Suprapubic skin (tissue), 4 donors: ENCODE measurements at places on chromosomes 13 and 19. TPM values are rescaled to one million over a fixed set of nuclear protein-coding genes. Genes with fewer than 3 reads are reported as not detected.
A peak's percentile ranks its signal among the peaks of the same experiment; 100 is the strongest.

Gene LHFPL6
- 21.0 TPM for total RNA-seq

Gene CYP2S1
- 2.0 TPM for total RNA-seq

Gene KCNC3
- total RNA-seq, result 3.1 TPM

DNA sequence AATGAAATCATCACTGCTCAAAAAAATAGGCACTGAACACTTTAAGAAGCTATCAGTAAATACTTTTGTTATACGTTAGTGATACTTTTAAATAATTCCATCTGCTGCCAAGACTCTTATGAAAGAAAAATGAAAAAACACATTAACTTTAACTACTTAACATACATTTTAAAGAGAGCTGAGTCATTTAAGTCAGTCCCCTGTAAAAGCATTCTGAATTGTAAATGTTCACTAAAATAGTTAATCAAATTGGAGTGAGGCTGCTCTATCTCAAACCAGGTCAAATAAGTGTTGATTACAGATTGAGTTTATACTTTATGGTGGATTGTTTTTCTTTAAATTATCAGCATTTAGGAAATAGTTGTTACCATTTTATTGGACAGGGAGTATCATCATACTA is 274.2 kb downstream of the MYO16 start:
- no peaks in the 10 kb centered on the region for H3K27me3 ChIP-seq
- no peak for DNase-seq
- H3K27ac ChIP-seq, result no peak overlapping the region

- no peak for DNase-seq
- no peaks in the 10 kb centered on the region for H3K36me3 ChIP-seq
These were observed 15.1 kb upstream of the DPP9 start for GRCh38 chr19:4738734-4739133.

DNA sequence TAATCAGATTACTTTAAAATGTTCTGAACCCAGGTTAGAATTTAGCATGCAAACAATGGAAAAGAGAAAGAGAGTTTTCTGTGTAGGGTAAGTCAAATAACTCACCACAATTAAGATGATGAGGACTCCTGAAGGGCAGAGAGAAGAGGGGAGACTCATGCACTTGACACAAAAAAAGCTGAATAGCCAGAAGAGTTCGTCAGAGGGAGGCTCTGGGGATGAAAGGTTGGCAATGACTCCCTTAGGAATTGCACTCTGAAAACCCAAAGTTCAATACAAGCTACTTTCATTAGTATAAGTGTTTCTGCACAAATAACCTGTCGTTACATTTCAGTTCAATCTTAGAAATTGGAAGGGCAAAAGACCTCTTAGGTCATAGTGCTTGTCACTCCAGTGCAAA is 434.4 kb upstream of the PCDH9 start:
- no peak overlapping the region for H3K4me3 ChIP-seq
- H3K4me1 ChIP-seq, result no peaks in the 10 kb centered on the region
- H3K27me3 ChIP-seq, result no peaks in the 10 kb centered on the region
- DNase-seq, result no peak

DNA sequence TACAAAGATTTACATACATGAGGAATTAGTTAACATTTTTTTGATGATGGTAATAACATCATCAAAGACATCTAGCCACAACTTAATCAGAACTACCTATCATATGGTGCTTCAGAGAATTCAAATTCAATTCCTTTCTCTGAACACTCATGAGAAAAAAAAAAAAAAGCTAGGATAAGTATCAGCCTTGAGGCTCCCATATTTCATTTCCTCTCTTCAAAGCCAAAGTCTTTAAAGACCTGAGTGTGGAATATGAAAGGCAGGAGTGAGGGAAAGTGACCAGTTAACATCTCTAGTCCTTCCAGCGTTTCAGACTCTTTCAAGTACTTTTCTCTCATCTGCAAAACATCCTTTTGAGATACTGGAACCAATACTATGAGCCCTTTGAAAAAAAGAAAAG is 137.5 kb downstream of the DCLK1 start:
- peaks cover 12% of the 10 kb centered on the region for H3K4me1 ChIP-seq
- no peak for DNase-seq
- H3K27me3 ChIP-seq, result no peaks in the 10 kb centered on the region
- no peaks in the 10 kb centered on the region for H3K36me3 ChIP-seq

DNA sequence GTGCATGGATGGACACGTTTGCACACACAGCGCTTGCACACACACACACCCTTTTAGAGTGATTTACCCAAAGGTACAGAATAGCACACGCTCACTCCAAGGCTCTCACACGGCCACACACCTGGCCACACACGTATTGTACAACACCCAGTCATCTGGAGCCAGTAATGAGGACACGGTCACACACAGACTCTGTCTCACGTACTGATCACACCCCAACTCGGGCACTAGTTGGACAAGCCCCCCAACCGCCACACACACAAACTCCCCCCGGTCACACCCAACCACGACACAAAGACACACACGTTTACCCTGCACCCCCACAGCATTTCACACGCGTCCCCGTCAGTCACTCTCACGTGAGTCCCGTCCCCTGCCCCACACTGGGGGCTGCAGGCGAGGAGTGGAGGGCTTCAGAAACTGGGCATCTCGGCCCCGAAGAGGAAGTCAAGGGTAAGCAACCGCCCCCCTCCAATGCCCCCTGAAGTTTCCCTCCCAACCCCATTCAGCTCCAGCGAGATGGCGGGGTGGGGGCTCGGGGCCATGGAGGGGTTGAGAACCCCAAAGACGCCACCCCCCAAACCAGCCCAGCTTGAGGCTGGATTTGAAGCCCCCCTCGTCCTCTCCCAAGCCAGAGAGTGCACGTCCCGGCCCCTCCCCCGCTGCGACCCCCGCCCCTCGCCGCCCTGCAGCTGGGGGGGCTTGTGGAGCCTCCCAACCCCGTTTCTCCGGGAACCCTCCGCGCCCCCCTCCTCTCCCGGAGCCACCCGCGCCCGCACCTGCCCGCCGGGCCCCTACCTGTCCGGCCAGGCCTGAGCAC is 599 bp downstream of the OLFM2 start:
- peak; percentile 64 for DNase-seq
- peak overlapping the region; percentile 30 for H3K27ac ChIP-seq
- no peaks in the 10 kb centered on the region for H3K36me3 ChIP-seq

GRCh38 chr19:5804516-5805461 is at the start of gene NRTN:
NRTN (plus strand) TSS chr19:5805067; CDS start chr19:5824166, 19,099 bp downstream.
- H3K27me3 ChIP-seq, result peaks cover 16% of the 10 kb centered on the region
- no peaks in the 10 kb centered on the region for H3K36me3 ChIP-seq
- DNase-seq, result no peak
- H3K4me1 ChIP-seq, result peaks cover 43% of the 10 kb centered on the region
- H3K27ac ChIP-seq, result peak within 1 kb of the TSS; percentile 55
- peak within 1 kb of the TSS; percentile 36 for H3K4me3 ChIP-seq

- no peaks in the 10 kb centered on the region for H3K4me1 ChIP-seq
- H3K4me3 ChIP-seq, result no peak overlapping the region
- no peaks in the 10 kb centered on the region for H3K27me3 ChIP-seq
- DNase-seq, result no peak
- H3K36me3 ChIP-seq, result no peaks in the 10 kb centered on the region
- no peak overlapping the region for H3K27ac ChIP-seq
These were observed 502.4 kb downstream of the MYO16 start for GRCh38 chr13:109131698-109132257.

- peaks cover 6% of the 10 kb centered on the region for H3K36me3 ChIP-seq
- DNase-seq, result no peak
- H3K4me1 ChIP-seq, result peaks cover 16% of the 10 kb centered on the region
- no peaks in the 10 kb centered on the region for H3K27me3 ChIP-seq
- H3K4me3 ChIP-seq, result no peak overlapping the region
These were observed 6.2 kb downstream of the ABHD8 start for GRCh38 chr19:17296976-17297375.

- no peak for DNase-seq
- H3K4me1 ChIP-seq, result no peaks in the 10 kb centered on the region
- H3K27ac ChIP-seq, result no peak overlapping the region
- H3K4me3 ChIP-seq, result no peak overlapping the region
These were observed 2602.5 kb downstream of the PCDH9 start for GRCh38 chr13:64627654-64628053.

GRCh38 chr19:10000171-10000826 is 10.0 kb downstream of the COL5A3 start:
- no peaks in the 10 kb centered on the region for H3K4me1 ChIP-seq
- no peaks in the 10 kb centered on the region for H3K27me3 ChIP-seq
- H3K27ac ChIP-seq, result no peak overlapping the region
- peak; percentile 76 for DNase-seq

GRCh38 chr13:100694722-100695508 is 20.3 kb upstream of the TMTC4 start:
- no peak overlapping the region for H3K27ac ChIP-seq
- no peak overlapping the region for H3K4me3 ChIP-seq
- no peaks in the 10 kb centered on the region for H3K36me3 ChIP-seq
- DNase-seq, result no peak
- peaks cover 3% of the 10 kb centered on the region for H3K27me3 ChIP-seq

DNA sequence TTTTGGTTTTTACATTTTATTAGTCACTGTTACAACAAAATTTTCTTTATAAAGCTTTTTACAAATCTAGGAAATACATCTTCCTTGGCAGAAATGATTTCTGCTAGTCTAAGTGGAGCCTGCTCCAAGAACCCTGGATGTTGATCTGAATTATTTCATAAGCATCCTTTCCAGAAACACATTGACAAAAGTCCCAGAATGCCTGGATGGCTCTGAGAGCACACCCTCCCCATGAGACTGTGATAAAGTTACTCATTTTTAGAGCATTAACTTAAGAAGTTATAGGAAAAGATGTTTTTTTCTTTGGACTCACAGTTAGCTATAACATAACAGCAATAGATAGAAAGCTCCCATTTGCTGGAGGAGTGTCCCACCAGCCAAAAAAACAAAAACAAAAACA is 559.6 kb upstream of the SPRY2 start:
- H3K4me1 ChIP-seq, result peaks cover 8% of the 10 kb centered on the region
- no peak overlapping the region for H3K27ac ChIP-seq
- H3K4me3 ChIP-seq, result no peak overlapping the region
- DNase-seq, result no peak
- H3K27me3 ChIP-seq, result no peaks in the 10 kb centered on the region

DNA sequence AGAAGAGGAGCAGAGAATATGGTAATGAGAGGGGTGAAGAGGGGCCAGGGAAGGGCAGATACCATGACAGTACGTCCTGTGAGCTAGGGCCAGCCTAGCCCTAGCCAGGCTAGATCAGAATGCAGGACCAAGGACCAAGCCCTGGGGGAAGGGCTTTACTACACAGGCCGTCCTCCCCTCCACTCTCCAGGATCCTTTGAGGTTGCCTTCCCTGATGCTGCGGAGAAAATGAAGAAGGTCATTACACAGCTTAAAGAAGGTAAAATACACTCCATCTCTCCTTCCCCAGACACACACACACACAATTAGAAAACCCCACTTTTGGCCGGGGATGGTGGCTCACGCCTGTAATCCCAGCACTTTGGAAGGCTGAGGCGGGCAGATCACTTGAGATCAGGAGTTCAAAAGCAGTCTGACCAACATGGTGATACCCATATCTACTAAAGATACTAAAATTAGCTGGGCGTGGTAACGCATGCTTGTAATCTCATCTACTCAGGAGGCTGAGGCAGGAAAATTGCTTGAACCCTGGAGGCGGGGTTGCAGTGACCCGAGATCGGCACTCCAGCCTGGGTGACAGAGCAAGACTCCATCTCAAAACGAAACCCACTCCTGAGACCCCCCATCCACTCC is 8.5 kb downstream of the SPACA6 start:
- H3K36me3 ChIP-seq, result peaks cover 27% of the 10 kb centered on the region
- no peaks in the 10 kb centered on the region for H3K27me3 ChIP-seq
- peak overlapping the region; percentile 86 for H3K27ac ChIP-seq
- DNase-seq, result no peak
- H3K4me3 ChIP-seq, result no peak overlapping the region

DNA sequence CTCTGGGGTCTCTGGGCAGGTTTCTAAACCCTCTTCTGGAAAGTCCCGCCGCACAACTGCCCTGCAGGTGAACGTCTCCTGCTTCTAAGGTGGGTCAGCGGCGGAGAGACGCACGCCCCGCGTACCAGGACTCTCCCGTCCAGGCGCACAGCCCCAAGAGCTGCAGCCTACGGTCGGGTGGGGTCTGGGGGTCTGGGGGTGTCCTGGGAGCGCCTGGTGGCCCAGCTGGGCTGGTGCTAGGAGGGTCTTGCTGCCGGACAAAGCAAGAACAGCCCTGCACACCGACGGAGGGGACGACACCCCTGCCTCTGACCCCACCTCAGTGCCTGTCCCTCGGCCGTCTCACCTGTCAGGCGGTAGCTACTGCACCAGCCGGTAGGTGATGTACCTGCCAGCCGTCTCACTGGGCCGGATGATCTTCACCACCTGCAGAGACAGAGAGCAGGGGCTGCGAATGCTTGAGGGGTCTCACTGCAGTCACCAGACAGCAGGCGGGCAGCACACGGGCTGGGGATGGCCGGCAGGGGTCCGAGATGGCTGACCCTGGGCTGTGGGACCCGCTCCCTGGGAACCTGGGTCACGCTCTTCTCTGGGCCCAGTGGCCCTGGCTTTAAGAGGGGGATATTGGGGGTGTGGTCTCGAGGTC is 5.9 kb downstream of the POLR2E start:
- no peaks in the 10 kb centered on the region for H3K27me3 ChIP-seq
- peak overlapping the region; percentile 11 for H3K27ac ChIP-seq
- peaks cover 48% of the 10 kb centered on the region for H3K4me1 ChIP-seq
- H3K36me3 ChIP-seq, result peaks cover 54% of the 10 kb centered on the region
- no peak overlapping the region for H3K4me3 ChIP-seq

GRCh38 chr19:55158423-55158822 is 891 bp upstream of the TNNI3 start:
- H3K36me3 ChIP-seq, result no peaks in the 10 kb centered on the region
- no peak overlapping the region for H3K27ac ChIP-seq
- peaks cover 33% of the 10 kb centered on the region for H3K4me1 ChIP-seq
- no peak for DNase-seq
- no peak overlapping the region for H3K4me3 ChIP-seq
- peaks cover 71% of the 10 kb centered on the region for H3K27me3 ChIP-seq

- no peaks in the 10 kb centered on the region for H3K36me3 ChIP-seq
- no peak overlapping the region for H3K4me3 ChIP-seq
- H3K4me1 ChIP-seq, result no peaks in the 10 kb centered on the region
- no peak for DNase-seq
- H3K27me3 ChIP-seq, result no peaks in the 10 kb centered on the region
These were observed 222.5 kb downstream of the OXGR1 start for GRCh38 chr13:96771486-96772367.

DNA sequence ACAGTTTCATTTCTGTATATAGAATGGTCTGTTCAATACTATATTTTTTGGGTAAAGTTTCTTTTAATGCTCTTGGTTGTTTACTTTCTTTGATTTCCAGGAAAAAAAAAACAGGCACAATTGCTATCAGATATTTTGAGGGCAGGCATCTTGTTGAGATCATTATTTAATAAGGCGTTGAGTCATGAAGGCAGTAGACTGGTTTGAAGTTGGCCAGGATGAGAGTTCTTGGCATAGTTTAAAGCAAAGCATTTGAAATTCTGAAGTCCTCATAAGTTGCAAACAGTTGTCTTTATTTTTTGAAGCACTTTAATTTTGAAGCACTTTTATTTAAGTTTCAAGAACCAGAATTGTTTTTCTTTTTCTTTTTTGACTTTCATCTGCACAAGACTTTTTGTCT is 2.6 kb upstream of the ZNF175 start:
- peaks cover 19% of the 10 kb centered on the region for H3K4me1 ChIP-seq
- no peaks in the 10 kb centered on the region for H3K36me3 ChIP-seq
- H3K4me3 ChIP-seq, result no peak overlapping the region

GRCh38 chr13:106296723-106297122 is 238.7 kb downstream of the EFNB2 start:
- peaks cover 3% of the 10 kb centered on the region for H3K27me3 ChIP-seq
- H3K4me1 ChIP-seq, result no peaks in the 10 kb centered on the region
- H3K4me3 ChIP-seq, result no peak overlapping the region
- no peaks in the 10 kb centered on the region for H3K36me3 ChIP-seq
- DNase-seq, result no peak
- no peak overlapping the region for H3K27ac ChIP-seq
